ENCODE measurements at places on chromosomes 13 and 19.

DNA sequence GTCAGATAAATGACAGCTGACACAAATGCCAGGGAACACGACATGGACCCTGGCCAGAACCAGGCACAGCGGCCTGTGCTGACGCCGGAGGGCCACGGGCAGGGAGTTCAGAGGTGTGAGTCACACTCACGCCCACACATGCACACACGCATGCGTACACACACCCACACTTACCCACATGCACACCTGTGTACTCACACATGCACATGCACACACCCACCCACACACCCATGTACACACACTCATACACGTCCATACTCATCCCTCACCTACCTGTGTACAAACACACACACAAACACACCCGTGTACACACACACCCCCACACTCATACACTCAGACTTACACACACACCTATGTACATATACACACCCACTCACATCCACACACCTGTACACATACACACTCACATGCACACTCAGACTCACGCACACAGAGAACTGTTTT is 40.4 kb downstream of the MLLT1 start:
- DNase-seq: no peak

GRCh38 chr19:17135001-17135853 is 59.6 kb downstream of the MYO9B start:
- DNase-seq: peak; percentile 79

DNA sequence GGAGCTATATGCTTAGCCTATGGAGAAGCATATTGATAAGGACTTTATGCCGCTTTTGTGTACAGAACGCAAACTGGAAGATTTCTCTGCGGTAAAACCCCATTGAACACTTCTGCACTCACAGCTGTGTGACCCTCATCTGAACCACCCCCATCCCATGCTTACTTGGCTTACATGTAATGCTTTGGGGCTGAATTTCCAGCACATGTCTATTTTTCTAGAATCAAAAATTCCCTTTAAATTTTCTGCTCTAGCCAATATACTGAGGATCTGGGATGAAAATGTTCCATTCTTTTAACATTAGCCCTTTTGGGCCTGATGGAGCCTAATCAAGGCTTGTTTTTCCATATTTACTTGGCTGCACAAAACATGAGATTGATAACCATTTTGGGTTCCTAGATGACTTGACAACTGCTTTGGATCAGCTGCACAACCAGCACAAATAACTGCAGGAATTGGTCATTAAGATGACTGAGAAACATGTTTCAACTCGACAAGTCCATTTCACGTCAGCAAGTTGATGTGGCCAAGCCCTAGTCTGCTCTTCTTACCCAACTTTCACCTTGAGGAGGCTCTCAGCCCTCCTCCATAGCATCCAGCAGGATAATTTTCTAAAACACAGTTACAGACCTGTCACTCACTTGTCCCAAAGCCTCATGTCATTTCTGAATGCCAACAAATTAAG is 52.4 kb downstream of the TNFSF11 start:
- DNase-seq: no peak

GRCh38 chr13:77774181-77774580 is 76.7 kb downstream of the SLAIN1 start:
- no peak for DNase-seq

DNA sequence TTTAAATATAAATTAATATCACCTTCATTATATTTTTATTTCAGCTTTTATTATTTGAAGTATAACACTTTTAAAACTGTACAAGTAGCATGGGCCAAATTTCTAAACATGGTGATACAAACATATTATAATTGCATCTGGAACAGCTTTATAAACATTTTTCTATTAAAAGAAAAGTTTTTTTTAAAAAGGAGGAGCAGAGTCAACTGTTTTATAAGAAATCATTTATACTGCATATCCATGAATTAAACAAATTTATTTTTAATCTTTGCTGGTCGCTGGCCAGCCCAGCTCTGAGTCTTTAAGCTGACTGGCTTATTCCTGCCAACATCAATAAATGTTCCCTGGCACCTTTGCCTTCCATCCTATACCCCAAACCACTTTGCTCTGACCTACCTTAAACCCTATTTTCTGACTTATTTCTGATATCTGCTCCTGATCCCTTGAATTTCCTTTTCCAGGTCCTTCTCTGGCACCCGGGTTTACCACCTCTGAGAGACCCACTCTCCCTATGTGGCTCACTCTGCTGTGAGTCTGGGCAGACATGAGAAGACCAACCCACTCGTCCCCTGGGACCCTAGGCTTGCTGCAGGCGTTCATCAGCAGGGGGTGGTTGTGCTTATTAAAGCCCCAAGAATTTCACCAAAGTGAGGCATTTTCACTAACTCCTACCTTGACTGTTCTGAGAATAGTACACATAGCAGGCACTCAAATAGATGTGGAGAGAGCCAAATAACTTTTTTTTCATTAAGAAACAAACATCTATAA is 220.3 kb downstream of the KLF12 start:
- DNase-seq: no peak

- DNase-seq: no peak
Observed at GRCh38 chr19:54209811-54210494, 9.3 kb downstream of the RPS9 start.

GRCh38 chr13:22740264-22740663 is 440.5 kb upstream of the SGCG start:
- no peak for DNase-seq

GRCh38 chr19:573519-573825 is 1.1 kb downstream of the BSG start:
- DNase-seq: no peak

DNA sequence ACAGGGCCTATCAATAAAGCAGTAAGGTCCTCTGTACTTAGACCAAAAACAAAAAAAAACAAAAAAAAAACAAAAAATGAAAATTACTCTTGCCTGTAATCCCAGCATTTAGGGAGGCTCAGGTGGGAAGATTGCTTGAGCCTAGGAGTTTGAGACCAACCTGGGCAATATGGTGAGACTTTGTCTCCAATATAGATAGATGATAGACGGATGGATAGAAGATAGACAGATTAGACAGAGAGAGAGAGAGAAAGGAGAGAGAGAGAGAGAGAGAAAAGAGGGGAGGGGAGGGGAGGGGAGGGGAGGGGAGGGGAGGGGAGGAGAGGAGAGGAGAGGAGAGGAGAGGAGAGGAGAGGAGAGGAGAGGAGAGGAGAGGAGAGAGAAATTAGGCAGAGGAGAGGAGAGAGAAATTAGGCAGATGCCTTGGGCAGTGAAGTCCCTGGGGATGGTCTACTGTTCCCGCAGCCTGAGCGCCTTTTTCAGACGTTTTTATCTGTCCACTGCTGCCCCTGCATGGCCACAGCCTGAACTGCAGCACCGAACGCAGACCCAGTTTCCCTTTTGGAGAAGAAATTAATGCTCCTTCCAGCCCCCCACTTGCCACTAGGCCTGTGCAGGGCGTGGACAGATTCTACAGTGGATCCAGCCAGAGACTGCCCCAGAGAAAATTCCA is 9.8 kb upstream of the ZNF627 start:
- DNase-seq: peak; percentile 84
